Prostate gland (tissue), 2 donors: ENCODE measurements at places on chromosomes 4 and X.

- H3K4me1 ChIP-seq, result no peaks in the 10 kb centered on the region
- no peaks in the 10 kb centered on the region for H3K36me3 ChIP-seq
- no peaks in the 10 kb centered on the region for H3K27me3 ChIP-seq
- H3K27ac ChIP-seq, result no peak overlapping the region
- H3K4me3 ChIP-seq, result no peak overlapping the region
These were observed 43.0 kb downstream of the BANK1 start for GRCh38 chr4:101833480-101833879.

- H3K4me1 ChIP-seq, result peaks cover 30% of the 10 kb centered on the region
- no peaks in the 10 kb centered on the region for H3K36me3 ChIP-seq
- no peak for DNase-seq
These were observed 52.3 kb downstream of the C4orf51 start for GRCh38 chr4:145732001-145732815.

DNA sequence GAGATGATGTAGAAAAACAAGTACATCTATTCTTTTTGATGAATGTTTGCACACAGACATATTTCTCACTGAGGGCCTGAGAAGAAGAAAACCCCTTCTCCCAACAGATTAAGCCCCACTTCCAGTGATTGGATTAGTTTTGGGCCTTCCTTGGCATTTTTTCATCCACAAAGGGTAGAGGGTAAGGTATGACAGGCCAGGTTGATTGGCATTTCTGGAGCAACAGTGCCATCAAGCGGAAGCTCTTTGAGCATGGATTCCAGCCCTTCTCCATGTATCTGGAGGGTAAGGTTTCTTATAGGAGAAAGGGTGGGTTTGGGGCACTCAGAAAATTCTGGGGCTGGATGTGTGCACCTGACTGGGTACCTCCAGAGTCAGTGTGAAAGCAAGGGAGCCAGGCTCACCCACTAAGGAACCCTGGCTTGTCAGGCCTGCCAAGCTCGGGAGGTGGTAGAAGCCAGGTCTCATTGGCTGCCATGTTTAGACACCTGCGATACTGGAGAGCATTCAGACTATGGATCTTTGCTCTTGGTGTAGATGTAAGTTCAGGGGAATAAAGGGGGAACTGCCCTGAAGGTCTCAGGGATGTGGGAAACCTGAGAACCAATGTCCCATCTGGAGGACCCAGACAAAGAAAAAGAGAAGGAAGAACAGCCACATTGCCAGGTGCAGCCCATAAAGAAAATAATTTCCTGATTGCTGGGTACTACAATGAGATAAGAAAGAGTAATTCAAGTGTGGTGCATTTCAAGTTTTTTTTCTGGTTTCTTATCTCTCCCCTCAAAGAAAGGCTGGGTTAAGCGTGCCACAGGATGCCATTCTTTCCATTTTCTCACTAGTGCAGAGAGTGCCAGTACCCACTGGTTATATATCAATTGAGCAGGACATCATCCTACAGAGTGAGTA lies 222.3 kb upstream of the AGTR2 start:
- H3K4me3 ChIP-seq, result no peak overlapping the region
- no peak overlapping the region for H3K27ac ChIP-seq
- no peaks in the 10 kb centered on the region for H3K36me3 ChIP-seq
- no peaks in the 10 kb centered on the region for H3K27me3 ChIP-seq
- no peaks in the 10 kb centered on the region for H3K4me1 ChIP-seq
- DNase-seq, result no peak

- DNase-seq, result no peak
- H3K4me1 ChIP-seq, result no peaks in the 10 kb centered on the region
- no peaks in the 10 kb centered on the region for H3K27me3 ChIP-seq
- no peak overlapping the region for H3K27ac ChIP-seq
- no peaks in the 10 kb centered on the region for H3K36me3 ChIP-seq
These were observed 69.9 kb upstream of the WDR1 start for GRCh38 chr4:10186228-10187214.

DNA sequence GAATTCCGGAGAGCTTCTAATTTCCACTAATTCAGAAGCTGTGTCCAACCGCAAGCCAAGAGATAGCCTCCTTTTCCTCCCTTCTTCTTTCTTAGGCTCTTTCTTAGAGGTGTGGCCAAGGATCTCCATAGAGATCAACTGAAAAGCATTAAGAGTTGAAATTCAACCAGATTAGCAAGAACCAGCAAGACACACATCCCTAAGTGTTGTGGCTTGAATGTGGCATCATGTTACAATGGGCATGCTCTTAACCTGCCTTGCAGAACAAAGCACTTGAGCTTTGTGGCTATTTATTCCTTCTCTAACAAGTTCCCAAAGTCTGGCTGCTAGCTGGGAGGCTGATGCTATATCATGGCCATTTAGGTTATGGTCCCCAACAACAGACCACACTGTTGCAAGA lies 10.4 kb downstream of the ANOS1 start:
- no peaks in the 10 kb centered on the region for H3K4me1 ChIP-seq
- no peaks in the 10 kb centered on the region for H3K36me3 ChIP-seq
- no peak overlapping the region for H3K4me3 ChIP-seq
- no peak overlapping the region for H3K27ac ChIP-seq
- no peaks in the 10 kb centered on the region for H3K27me3 ChIP-seq
- no peak for DNase-seq

- H3K27me3 ChIP-seq, result no peaks in the 10 kb centered on the region
- no peak for DNase-seq
- H3K4me1 ChIP-seq, result no peaks in the 10 kb centered on the region
These were observed 197.6 kb downstream of the BCOR start for GRCh38 chrX:39899856-39900776.

GRCh38 chr4:136328131-136328530 lies 1204.2 kb downstream of the PCDH18 start:
- H3K36me3 ChIP-seq, result no peaks in the 10 kb centered on the region
- H3K4me3 ChIP-seq, result no peak overlapping the region
- H3K27me3 ChIP-seq, result no peaks in the 10 kb centered on the region

DNA sequence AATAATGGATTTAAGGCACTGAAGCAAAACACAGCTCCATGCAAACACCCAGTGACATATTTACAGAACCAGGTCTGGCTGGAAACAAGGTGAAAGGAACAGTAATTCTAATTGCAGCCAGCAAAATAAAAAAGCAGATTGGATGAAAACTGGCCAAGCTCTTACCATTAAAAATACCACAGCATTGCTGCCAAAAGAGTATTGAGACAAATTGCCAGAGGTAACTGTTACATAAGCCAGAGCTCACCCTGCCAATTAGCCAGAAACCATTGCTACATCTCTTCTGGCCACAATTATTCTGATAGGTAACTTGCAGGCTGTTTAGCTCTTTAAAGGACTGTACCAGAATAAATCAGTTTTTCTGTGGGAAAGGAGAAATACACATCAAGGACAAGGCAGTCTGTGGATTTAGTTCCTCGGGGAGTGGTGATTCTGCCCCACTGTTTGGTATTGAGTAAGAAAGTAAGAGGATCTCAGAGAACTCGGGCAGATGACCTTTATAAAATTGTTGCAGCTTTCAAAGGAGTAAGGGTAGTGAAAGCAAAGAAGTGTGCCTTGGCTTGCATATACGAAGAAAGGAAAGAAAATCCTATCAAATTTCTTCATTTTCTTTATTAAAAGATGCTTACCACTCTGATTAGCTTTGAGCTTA lies 369.5 kb downstream of the PPP3CA start:
- no peaks in the 10 kb centered on the region for H3K36me3 ChIP-seq
- peak; percentile 62 for DNase-seq
- no peaks in the 10 kb centered on the region for H3K4me1 ChIP-seq
- H3K4me3 ChIP-seq, result no peak overlapping the region

DNA sequence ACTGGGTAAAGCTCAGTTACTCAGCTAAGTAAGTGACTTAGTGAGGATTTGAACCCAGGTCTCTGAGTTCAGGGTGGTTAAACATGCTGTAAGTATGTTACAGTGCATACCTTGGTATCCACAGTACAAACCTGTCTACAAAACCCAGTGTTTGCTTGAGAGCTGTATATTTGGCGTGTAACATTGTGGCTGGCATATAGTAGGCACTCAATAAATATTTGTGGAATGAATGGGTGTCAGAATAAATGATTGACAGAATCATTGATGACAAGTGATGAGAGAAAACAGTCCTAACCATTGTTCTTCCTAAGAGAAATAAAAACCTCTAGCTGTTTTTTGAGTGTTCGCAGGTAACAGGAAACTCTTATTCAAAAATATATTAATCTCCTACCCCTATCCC lies 79.7 kb upstream of the BCOR start:
- H3K36me3 ChIP-seq, result no peaks in the 10 kb centered on the region
- H3K27ac ChIP-seq, result peak overlapping the region; percentile 91
- no peaks in the 10 kb centered on the region for H3K27me3 ChIP-seq
- no peak overlapping the region for H3K4me3 ChIP-seq
